Aortic smooth muscle cell (primary cell): ENCODE measurements at places on chromosomes 3 and 15. TPM values are rescaled to one million over a fixed set of nuclear protein-coding genes. Genes with fewer than 3 reads are reported as not detected.

GOLGA8Q gene
- 1.7 and 2.0 TPM in 2 replicates for total RNA-seq

SYNPR gene
- not detected in 2 replicates for total RNA-seq

A4GNT gene
- total RNA-seq: not detected in 2 replicates

EIF4A2 gene
- 483 and 487 TPM in 2 replicates for total RNA-seq

PAK6 gene
- 0.13 TPM in 1 of 2 replicates, not detected in the other for total RNA-seq

PRKCD gene
- 2.8 and 5.0 TPM in 2 replicates for total RNA-seq

DLEC1 gene
- 0.12 and 0.26 TPM in 2 replicates for total RNA-seq

PAQR5 gene
- total RNA-seq: 2.1 and 36.5 TPM in 2 replicates

SUSD5 gene
- 4.8 and 6.1 TPM in 2 replicates for total RNA-seq

DUOX1 gene
- total RNA-seq: not detected in 2 replicates

NOX5 gene
- 0.13 and 0.19 TPM in 2 replicates for total RNA-seq

ADAMTSL3 gene
- 0.56 and 1.5 TPM in 2 replicates for total RNA-seq

C2CD4B gene
- total RNA-seq: 0.26 and 0.31 TPM in 2 replicates

NPAP1 gene
- not detected in 2 replicates for total RNA-seq

GNAT1 gene
- not detected in 2 replicates for total RNA-seq

GRAMD2A gene
- total RNA-seq: 0.06 TPM in 1 of 2 replicates, not detected in the other

ILDR1 gene
- not detected in 2 replicates for total RNA-seq

NR2E3 gene
- 0.06 and 0.13 TPM in 2 replicates for total RNA-seq

BCHE gene
- total RNA-seq: 0.13 and 0.31 TPM in 2 replicates

AGTR1 gene
- 0.37 and 0.40 TPM in 2 replicates for total RNA-seq

GHSR gene
- not detected in 2 replicates for total RNA-seq

SLC12A1 gene
- not detected in 2 replicates for total RNA-seq

DCBLD2 gene
- total RNA-seq: 127 and 209 TPM in 2 replicates

SKIL gene
- total RNA-seq: 40.0 and 46.5 TPM in 2 replicates

PTH1R gene
- 0.06 and 0.13 TPM in 2 replicates for total RNA-seq

CLSTN2 gene
- total RNA-seq: 2.2 and 3.0 TPM in 2 replicates

CDHR4 gene
- 0.06 TPM in 1 of 2 replicates, not detected in the other for total RNA-seq

FANCD2OS gene
- not detected in 2 replicates for total RNA-seq

DLL4 gene
- total RNA-seq: 0.56 and 1.5 TPM in 2 replicates

RAMAC gene
- total RNA-seq: 33.7 and 37.6 TPM in 2 replicates

KBTBD12 gene
- total RNA-seq: 0.12 TPM in 1 of 2 replicates, not detected in the other

MST1R gene
- 0.40 and 2.0 TPM in 2 replicates for total RNA-seq

VIPR1 gene
- 0.26 and 1.4 TPM in 2 replicates for total RNA-seq

CKMT1B gene
- total RNA-seq: not detected in 2 replicates

PARP15 gene
- 0.26 and 0.31 TPM in 2 replicates for total RNA-seq

PAK2 gene
- total RNA-seq: 38.0 and 68.6 TPM in 2 replicates

RTP1 gene
- not detected in 2 replicates for total RNA-seq

IL17RB gene
- total RNA-seq: not detected in 2 replicates

ROPN1 gene
- total RNA-seq: not detected in 2 replicates

THRB gene
- total RNA-seq: 2.8 and 4.5 TPM in 2 replicates

ZNF774 gene
- 1.8 and 2.8 TPM in 2 replicates for total RNA-seq

EIF2B5 gene
- 36.0 and 41.0 TPM in 2 replicates for total RNA-seq

RBPMS2 gene
- total RNA-seq: under 0.01 TPM in 1 of 2 replicates, not detected in the other
